GM10248 (cell line): ENCODE measurements at places on chromosomes 6 and 20.

DNA sequence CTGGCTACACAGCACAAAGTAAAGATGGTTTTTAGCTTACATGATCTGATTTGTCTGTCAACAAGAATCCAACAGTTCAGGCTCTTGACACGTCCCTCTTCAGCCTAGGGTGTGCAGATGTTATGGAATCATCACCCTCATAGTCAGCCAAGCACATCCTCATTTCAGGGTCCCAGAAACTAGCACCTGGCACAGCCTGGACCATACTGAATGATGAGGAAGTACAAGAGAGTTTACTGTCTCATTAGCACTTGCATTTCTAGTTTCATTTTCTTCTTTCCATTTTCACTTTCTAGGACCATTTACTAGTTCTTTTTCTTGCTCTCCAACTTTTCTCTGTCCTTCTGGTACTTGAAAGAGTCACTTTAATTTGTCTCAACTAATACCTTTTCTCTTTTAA is 6.5 kb downstream of the RIPOR2 start:
- no peak for DNase-seq

DNA sequence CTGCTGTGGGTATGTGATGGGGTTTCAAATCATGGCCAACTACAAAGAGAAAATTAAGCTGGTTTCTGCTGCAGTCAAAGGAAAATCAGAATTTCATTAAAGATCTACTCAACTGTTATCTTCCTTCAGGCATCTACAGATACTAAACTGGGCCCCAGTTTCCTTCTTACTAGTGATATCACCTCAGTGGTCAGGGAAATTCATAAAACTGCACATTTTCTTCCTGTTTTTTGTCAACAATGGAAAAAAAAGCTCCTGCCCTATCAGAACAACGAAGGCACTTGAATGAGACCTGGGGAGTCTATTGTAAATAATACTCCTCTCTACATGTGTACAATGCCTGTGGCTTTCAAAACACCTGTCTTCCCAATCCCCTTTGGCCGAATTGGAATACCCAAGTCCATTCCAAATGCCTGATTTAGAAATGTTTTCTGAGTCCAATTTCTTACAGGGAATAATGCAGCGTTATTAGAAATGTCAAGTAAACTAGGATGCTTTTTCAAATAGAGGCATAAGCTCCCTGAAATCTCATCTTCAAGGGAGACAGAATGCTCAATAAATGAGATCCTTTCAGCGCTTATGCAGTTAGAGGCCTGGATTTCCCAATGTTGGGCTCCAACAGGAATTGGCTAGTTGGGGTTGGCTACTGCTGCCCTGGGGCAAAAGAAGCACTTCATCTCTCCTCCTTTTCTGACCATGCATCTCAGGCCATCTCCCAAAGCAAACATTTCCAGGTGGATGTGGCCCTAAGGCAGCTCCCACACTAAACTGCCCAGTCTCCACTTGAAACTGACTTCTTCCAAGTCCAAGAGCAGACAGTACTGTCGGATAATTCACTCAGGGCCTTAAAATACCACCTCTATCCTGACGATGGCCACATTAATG is 143.3 kb downstream of the NFATC2 start:
- no peak for DNase-seq

- DNase-seq = peak; percentile 78
Measured at GRCh38 chr20:33685328-33686099, 671 bp downstream of the E2F1 start.

- no peak for DNase-seq
Measured at GRCh38 chr20:56285496-56285895, 37.0 kb downstream of the MC3R start.

- no peak for DNase-seq
Measured at GRCh38 chr20:61608275-61609085, 356.4 kb downstream of the CDH4 start.

- no peak for DNase-seq
Measured at GRCh38 chr20:32463642-32464400, 105.7 kb downstream of the ASXL1 start.

- DNase-seq = no peak
Measured at GRCh38 chr6:119195848-119196247, 117.4 kb upstream of the FAM184A start.

DNA sequence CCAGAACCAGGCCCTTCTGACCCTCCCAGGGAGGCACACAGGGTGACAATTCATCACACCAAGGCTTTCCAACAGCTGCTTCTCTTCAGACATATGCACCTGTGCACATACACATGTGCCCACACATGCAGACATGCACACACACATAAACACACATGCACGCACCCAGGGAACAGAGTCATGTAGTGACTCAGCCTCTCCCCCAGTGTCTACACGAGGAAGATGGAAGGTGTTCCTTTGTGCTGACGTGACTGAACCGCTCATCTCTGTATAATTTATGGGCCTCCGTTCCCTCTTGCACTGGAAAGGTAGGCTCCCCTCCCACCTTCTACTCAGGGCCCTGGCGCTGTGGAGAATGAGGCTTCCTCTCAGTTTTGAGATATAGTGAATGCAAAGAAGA is 23.8 kb upstream of the PLEKHG1 start:
- no peak for DNase-seq

DNA sequence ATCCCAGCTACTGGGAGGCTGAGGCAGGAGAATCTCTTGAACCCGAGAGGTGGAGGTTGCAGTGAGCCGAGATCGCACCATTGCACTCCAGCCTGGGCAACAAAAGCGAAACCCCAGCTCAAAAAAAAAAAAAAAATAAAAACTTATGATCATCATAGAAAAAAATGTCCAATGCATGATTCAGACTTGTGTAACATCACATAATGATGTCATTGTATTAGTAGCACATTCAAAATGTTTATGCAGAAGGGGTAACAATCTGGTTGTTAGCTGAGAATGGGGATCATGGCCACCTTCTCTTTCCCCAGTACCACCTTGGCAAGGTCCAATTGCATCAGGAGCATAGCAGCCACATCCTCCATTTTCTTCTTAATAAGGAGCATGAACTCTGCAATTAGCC is 137.6 kb upstream of the MARCKS start:
- DNase-seq = no peak

DNA sequence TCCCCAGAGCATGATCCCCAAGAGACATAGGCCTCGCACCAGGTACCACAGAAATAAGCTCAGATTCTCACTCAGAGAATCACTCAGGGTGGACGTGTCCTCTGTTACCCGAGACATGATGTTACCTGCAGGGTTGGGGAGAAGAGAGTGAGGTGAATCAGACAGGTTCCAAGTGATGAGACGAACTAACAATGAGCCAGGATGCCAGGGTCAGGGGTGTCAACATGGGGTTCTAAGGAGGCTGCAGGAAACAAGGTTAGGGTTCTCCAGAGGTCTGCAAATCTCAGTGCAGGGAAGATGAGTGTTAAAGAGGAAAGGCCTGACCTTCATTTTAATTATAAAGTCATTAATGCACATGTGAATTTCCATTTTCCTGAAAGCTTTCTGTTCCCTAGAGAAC is 2.5 kb downstream of the TAP1 start:
- DNase-seq = no peak

- no peak for DNase-seq
Measured at GRCh38 chr6:98824902-98825599, 9.3 kb upstream of the POU3F2 start.

DNA sequence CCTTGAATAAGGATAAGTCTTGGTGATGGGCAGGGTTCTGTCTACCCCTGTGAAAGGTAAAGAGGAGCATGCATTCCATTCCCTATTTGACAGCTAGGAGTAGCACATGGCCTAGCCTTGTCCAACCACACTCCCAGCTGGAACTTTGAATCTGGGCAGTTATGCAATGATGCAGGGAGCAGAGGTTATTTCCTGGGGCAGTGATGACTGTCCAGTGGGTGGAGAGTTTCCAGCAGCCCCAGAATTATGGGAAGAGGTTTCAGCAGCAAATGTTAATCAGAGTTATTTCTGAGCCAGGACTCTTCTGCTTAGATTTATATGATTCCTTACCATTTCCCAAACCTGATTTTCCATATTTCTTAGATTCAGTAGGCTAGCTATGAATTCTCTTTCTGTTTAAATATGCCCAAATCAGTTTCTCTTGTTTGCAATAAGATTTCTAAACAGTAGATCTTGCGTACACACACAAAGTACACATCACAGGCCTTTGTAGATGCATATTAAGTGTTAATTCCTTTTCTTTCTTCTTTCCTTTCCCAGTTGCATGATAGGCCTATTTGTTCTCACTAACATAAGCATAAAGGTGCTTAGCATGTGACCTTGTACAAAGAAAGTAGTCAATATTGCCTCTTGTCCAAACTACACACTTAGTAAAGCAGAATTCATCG is 17.3 kb upstream of the TXLNB start:
- no peak for DNase-seq

DNA sequence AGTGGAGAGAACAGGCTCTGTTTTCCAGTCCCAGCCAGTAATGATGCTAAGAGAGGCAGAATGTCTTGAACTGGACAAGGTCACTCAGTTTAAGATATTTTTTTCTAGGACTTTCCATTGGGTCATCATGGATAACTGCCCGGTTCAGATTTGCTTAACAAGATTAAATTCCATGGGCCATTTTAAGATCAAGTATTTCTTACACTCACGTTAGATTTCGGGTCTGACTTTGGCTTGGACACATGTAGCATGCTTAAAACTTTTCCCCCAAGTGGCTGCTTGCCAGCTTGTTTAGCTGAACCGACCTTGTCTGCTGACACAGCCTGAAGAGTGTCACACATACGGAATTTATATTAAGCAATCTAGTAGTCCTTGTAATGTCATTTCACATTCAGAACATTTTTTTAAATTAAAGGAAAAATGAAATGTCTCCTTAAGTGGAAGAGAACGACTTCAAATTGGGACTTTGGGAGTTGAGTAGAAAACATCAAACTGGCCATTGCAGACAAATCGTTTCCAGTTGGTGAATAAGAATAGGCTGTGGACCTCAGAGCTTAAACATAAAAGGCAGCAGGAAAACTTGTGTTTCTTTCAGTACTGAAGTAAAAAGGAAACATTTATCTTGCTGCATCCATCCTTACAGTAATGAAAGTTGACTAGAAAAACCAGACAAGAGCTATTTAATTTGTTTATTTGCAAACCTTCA is 29.0 kb downstream of the ARMC2 start:
- no peak for DNase-seq

GRCh38 chr6:36504982-36505381 is 42.3 kb downstream of the STK38 start:
- DNase-seq = no peak

GRCh38 chr20:63856098-63856511 is 5.2 kb upstream of the ABHD16B start:
- no peak for DNase-seq

DNA sequence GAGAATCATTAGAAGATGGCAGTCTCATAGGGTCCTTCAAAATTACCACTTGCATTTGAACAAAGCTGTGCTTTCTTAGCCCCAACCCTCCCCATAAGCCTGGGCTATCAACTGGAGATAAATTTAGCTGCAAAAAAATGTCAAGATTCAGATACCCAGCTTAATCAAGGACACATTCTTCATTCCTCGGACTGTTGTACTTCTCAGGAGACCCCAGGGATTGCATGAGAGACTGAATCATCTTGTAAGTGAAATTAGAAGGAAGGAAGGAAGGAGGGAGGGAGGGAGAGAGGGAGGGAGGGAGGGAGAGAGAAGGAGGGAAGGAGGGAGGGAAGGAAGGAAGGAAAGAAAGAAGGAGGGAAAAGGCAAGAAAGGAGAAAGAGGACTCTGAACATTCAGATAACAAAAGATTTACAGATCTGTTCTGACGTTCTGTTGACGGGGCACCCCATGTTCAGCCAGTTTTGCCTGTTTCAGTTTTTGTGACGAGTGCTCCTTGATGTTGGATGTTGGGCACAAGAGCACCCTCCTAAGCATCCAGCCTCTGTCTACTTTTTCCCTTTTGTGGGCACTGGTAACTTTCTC is 498.7 kb downstream of the PREX1 start:
- no peak for DNase-seq

DNA sequence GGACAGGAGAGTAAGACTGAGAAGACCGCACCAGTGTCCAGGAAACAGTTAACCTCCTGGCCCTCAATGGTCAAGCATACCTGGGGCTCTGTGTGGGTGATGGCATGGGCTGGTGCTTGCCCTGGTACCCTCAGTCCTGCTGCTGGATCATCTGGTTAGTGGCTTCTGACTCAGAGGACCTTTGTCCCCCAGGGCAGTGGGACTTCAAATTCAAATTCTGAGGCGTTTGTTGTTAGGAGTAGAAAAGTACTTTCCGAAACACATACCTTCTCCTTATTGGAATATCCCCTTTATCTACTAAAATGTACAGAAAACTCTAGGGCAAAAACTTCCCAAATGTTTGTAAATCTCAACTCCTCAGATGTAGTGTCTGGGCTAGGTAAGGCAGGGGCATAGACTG is 4.1 kb upstream of the SFT2D1 start:
- no peak for DNase-seq

DNA sequence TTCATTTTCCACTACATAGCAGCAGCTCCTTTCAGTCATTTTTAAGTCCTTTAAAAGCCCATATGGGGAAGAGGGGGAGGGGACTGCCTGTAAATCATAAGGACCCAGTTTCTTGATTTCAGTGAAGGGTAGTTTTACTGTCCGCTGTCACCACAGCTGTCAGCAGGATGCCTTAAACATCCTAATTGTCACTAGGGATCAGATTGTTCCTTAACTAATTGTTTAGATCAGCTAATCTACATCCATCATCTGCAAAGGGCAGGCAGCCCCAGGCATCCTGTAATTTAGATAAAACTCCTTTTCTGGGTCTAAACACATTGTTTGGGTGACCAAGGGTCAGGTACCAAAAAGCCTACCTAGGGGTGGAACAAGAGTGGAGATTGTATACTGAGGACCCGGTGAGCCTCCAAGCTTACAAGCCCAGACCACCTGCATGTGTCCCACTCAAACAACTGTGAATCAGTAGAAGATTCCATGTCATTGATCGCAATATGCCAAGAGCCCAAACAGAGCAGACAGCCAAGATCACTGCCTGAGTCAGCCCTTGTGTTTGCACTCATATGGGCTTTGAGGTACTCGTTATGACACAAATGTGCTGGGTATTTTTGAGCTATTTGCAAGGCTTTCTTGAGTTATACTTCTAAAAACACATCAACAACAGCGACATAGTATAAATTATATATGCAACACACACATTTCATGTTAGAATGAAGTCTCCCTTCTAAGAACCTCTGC is 198.7 kb upstream of the CEP162 start:
- no peak for DNase-seq

DNA sequence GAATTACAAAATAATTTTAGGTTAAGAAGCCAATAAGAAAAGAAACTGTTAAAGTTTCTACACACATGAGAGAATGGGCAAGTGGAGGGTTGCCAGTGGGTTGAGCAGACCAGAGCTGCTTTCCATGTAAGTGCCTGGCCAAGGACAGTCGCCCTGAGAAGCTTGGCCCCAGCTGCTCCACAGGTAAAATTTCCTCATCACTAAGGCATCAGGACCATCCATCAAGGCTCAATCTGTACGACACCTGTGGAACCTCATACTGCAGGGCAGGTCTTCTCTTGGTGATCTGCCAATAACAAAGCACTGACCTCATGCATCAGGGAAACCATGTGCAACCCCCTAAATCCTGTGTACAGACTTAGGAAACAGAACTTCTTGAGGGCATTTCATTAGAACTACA is 115.4 kb downstream of the INSM1 start:
- DNase-seq = no peak
